ENCODE measurements at places on chromosomes 2 and 18.

DNA sequence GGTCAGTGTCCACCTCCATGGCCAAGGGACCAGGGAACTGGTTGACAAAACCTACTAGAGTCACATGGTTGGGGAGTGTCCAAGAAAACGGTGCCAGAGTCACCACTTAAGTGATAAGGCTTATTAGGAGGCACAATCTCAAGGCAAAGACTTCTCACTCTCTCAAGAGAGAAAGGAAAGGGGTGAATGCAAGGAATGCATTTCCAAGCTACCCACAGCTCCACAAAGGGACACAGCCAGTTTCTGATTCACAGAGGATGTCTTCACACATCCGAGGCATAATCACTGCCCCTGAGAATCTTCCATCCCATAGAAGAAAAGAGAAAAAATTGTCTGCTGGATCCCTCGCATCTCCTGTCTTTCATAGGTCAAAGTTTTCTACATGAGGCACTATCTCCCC is 269.3 kb downstream of the TNS1 start:
- DNase-seq: no peak

- DNase-seq: no peak
Observed at GRCh38 chr2:42386682-42387081, 25.7 kb upstream of the COX7A2L start.

DNA sequence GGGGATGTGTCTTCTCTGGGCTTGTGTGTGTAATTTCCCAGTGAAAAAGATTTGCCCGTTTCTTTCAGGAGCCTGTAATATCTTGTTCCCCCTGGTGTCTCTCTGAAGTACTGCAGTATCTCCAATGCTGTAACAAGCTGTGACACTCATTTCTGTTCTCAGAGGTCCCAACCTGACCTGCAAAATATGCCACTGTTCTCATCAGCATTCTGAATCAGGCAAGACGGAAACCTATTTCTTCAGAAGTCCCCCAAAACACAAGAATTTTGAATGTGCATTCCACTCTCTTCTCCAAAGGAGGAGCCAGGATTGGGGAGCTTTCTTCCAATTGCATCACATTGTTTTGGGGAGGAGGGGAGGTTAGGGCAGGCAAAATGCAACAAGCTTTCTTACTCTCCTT is 77.0 kb upstream of the CNGA3 start:
- DNase-seq: no peak

GRCh38 chr2:207514451-207514850 is 15.3 kb upstream of the CREB1 start:
- DNase-seq: no peak

DNA sequence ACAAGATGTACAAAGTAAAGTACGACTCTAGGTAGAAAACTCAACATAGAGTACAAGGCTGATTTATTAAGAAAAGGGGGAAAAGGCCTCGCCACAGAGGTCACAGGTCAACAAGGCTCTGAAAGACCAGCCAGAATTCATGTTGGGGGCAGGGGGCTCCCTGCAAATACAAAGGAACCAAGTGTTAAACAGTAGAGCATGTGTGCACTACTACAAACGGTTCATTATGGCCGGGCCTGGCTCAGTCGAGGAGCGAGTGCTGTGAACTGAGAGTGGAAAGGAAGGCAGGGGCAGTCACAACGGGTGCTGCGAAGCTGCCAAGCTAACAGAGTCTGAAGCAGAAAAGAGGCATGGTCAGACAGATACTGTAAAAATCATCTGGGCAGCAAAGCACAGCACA is 77.1 kb downstream of the MBOAT2 start:
- no peak for DNase-seq

DNA sequence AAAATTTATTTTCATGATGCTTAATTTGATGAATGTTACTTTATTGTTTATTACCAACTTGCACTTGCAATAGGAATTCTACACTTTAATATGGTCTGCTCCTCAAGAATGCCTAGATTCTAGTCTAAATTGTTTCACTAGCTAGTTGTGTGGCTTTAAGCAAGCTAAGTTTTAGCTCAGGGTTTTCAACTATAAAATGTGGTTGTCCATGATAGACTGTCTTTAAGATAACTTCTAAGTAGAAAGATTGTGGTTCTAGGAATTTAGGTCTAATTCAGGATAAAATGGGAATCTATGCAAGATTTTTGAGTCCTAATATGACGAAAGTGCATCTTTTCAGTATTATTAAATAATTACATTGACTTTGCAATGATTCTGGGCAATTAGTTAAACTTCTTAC is 294.0 kb downstream of the PLCL1 start:
- DNase-seq: no peak

GRCh38 chr2:150644298-150645067 is 157.0 kb upstream of the RND3 start:
- no peak for DNase-seq

GRCh38 chr2:30583204-30583749 is 136.2 kb downstream of the LCLAT1 start:
- DNase-seq: no peak

DNA sequence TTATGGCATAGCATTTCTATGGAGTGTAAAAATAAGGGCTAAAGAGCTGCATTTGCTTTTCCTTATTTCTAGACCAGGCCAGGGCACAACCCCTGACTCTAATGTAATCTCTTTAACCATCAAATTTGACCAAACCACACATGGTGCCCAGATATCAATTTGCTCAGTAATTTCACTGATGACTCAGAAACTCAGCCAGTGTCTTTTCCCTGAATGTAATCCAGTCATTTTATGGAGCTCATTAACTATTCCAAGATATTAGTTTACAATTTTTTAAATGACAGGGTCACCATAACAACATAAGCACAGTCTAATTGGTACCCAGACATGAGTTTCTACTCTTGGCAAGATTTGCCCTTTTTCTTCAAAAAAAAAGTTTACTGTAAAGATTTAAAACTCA is 270.8 kb upstream of the AGAP1 start:
- DNase-seq: no peak

GRCh38 chr2:32291746-32292145 is 14.0 kb downstream of the YIPF4 start:
- DNase-seq: no peak

- DNase-seq: no peak
Observed at GRCh38 chr2:51903728-51904127, 871.8 kb upstream of the NRXN1 start.

GRCh38 chr2:70861777-70862625 is 26.4 kb upstream of the CD207 start:
- peak; percentile 70 for DNase-seq

- no peak for DNase-seq
Observed at GRCh38 chr2:113892004-113892710, 2.3 kb downstream of the ACTR3 start.

- DNase-seq: no peak
Observed at GRCh38 chr2:30445266-30445821, 1.7 kb upstream of the LCLAT1 start.

DNA sequence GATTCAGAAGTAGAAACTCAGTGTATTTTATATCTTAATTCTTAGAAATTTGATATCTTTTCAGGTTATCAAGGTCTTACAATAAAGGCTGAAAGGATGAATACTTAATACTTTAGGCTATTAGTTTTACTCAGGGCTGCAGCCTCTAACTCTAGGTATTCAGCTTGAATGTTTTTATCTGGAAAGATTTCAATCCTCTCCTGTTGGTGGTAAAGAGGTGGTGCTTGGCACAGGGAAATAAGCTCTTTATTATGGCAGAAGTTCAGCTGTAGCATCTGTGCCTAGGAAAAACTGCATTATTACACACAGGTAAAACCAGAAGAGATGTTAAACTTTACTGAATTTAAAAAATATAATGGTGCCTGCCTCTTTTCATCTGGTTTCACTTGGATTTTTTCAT is 11.1 kb downstream of the ACVR2A start:
- DNase-seq: no peak

DNA sequence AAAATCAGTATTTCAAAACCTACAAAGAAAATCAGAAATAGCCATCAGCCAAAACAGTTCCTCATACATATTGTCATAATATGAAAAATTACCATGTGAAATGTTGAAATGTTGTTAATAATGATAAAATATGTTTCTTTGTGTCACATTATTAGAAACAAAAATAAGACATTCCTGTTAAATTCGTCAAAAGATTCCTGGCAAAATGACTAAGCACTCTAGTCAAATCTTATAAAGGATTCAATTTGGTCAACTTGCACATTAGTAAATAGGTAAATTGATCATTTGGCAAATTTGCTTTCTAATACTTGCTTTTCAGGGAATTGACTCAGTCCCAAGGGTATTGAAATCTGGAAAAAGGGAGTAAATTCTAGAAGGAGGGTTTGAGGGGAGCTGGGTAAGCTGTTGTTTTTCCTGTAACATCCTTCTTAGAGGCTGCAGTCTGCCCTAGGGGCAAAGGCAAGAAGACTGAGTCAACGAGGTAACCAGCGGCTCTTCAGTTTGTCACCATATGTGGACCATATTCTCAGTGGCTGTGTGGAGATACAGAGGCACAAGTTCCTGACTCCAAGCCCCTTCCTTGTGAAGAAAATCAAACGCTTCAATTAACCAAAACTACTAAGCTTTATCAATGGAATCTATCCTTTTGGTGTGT is 482.3 kb downstream of the TNS1 start:
- no peak for DNase-seq

GRCh38 chr2:190512539-190513095 is 21.9 kb downstream of the NEMP2 start:
- no peak for DNase-seq

DNA sequence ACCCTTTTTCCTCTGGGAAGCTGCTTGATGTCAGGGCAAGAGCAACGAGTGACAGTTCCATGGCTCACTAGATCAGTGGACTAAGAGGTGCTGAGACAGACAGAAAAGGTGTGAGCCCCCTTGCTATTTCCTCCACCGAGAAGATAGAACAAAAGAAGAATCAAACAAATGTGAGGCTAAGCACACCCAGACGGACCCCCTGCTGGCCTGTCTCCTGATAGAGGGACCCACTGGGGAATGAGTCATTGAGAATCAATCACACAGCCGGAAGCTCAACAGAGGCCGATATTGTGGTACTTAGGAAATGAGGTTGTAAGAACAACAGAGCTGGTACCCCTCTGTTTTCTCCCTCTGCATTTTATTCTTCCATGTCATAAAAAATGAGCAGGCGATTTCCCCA is 89.8 kb upstream of the TEX51 start:
- DNase-seq: no peak

- no peak for DNase-seq
Observed at GRCh38 chr18:78514910-78515670, 464.5 kb upstream of the SALL3 start.

DNA sequence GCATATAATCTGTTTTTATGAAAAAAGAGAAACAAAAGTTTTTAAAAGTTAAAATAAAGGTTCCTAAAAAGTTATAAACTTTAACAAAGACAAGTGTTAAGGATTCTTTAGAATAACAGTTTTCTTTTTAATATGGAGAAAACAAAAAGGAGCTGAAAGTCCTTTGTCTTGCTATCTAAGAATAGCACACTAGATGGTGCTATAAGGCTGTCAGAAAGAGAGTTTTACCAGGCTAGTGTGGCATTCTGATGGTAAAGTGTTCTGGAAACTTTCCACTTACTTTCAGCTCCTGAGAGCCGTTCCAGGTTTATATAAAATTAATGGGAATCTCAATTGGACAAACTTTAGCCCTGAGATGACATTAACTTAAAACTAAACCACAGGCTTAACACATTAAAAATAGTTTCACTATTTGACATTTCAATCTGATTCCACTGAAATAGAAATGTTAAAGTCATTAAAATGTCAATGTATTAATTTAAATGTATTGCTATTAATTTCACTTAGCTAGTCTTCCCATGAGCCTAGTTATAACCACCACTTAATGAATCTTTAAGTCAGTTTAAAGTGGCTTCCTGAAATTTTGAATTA is 3.7 kb downstream of the FBXO48 start:
- no peak for DNase-seq

DNA sequence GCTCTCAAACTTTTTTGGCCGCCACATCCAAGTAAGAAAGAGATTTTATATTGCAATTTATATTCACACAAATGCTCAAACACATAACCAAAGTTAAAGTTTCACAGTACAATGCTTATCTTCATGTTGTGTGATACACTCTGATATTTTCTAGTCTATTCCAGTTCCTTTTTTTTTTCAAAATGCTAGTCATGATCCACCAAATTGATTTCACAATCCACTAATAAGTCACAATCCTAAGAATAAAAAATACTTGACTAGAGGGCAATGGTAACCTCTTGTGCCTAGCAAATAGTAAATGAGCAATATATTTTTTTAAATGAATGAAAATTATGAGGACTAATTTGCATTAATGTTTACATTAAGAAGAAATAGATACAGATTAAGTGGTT is 5.8 kb upstream of the PTPN4 start:
- no peak for DNase-seq

DNA sequence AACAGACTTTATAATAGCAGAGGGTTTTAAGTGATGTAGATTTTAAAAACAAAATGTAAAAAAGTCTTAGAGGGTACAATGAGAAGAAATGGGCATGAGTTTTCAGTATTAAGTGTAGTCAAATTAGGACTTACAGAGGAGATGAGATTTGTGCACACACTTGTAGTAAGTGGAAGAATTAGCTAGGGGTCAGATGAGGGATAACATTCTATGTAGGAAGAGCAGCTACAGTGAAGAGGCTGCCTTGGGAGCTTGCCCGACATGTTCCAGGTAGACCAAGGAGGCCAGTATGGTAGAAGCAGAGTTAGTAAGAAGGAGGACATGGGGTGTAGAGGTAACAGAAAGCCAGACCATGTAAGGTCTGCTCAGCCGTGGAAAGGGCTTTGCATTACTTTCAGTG is 189.2 kb upstream of the DSEL start:
- DNase-seq: no peak

DNA sequence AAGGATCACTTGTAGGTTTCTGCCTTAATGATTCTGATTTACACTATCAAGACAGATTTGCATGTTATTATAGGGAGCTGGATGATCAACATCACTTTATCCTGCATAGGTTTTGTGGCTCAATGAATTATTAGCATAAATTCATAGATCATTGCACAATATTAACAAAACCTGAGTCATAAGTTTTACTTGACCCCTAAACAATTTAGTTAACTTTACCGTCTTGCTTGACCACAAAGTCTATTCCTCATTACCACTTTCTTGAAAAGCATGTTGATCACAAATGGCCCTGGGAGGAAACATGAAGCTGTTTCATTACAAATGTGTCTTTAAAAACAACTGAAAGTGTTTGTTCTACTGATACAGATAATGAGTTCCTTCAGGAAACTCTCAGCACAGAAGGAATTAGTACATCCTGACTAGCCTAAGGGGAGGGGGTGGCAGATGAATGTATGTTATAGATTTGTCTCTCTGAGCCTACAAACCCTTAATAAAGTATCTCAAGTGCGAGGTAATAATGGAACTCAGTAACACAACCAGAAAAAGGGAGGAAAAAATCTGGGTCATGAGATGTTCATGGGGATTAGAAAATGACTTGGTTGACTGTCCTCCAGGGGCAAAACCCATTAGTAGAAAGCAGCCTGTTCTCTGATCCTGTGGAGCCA is 303.4 kb downstream of the PIK3C3 start:
- DNase-seq: no peak

DNA sequence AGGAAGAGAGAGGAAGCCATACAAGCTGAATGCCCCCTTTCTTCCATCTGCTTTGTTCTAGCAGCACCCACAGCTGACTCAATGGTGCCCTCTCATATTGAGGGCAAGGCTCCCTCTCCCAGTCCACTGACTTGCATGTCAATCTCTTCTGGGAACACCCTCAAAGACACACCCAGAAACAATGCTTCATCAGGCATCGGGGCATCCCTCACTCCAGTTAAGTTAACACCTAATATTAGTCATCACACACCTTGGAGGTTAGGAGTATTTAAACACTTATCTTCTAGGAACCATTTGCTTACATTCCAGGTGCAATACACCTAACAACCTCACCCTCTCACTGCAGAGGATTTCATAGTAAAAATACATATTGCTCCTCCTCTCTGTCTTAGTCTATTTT is 993.5 kb upstream of the DDX18 start:
- no peak for DNase-seq

- DNase-seq: no peak
Observed at GRCh38 chr2:9497017-9497416, 22.7 kb downstream of the IAH1 start.
